ENCODE measurements at places on chromosomes 12 and 14.

- DNase-seq, result no peak
These were observed 7.6 kb upstream of the AEBP2 start for GRCh38 chr12:19431407-19432308.

DNA sequence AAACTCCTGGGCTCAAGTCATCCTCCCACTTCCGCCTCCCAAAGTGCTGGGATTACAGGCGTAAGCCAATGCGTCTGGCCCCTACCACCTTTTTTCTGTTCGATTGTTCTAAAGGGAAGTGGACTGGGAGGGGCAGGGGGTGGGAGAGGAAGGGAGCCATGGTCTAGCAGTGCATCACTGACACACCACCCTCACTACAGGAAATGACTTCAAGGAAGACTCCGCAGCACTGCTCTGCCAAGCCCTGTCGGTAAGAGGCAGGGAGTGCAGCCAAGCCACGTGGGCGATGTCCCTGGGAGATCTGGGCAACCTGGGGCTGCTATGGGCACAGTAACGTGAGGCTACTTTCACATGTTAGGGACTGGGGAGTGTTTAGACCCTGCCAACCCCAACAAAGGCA, 18.0 kb downstream of the LRRC74A start:
- DNase-seq, result peak; percentile 20

- no peak for DNase-seq
These were observed 3.8 kb downstream of the NCKAP5L start for GRCh38 chr12:49824416-49824815.

- DNase-seq, result no peak
These were observed 10.7 kb upstream of the ATP2A2 start for GRCh38 chr12:110270125-110270962.

- no peak for DNase-seq
These were observed 6.1 kb upstream of the AMIGO2 start for GRCh38 chr12:47085815-47086252.

DNA sequence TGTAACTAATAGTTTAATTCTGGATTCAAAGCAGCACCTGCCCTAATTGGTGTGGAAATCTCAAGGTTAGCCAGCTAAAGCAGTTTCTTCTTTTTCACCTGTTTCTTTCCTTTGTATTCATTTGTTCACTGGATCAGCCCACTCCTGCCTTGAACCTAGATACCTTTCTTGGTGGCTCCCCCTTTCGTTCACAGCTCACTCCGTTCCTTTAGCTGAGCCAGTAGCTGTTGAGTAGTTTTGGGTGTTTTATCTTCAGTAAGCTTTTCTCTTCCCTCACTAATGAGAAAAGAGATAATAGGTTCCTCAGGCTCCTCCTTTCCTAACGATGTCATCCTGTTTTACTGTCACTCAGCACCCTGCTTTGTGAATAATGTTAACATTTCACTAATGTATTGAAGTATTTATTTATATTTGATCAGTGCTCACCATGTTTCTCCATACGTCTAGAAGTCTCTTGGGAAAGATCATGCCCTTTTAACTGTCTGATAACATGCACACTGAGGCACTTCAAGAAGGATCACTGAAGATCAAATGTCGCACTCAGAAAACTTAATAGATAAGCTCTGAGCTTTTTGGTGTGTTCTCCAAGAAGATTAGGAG, 121.1 kb downstream of the TGFB3 start:
- DNase-seq, result no peak

DNA sequence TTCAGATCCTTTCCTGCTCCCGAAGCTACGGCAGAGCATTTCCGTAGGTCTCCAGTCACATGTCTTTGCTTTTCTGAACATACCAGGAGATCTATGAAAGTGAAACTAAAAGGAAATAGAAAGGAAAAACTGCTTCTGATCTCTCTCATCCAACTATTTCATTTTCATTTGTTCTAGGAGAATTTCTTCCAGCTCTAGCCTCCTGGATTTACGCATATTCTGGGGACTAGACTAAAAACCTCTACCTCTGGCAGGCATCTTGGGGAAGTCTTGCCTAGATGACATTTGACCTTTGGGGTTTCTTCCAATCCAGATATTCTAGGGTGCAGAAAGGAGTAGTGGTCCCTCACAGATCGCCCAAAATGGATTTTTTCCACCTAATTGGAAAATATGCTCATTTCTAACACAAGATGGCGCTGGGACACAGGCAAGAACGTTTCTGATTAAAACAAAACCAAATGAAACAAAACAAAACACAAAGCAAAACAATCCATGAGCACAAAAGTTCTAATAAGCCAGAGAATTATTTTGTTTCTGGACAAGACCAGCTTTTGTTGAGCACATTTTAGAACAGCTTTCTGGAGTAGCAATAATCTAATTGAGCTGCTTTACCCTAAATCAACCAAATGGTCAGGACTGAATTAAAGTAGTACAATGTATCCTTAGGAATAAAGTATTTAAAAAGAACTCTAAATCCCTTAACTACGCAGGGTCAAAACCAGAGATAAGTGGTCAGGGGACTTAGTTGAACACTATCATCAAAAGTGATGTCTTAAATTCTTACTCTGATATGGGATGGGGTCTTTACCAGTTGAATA, 12.3 kb upstream of the PARP11 start:
- DNase-seq, result no peak

- no peak for DNase-seq
These were observed 9.4 kb downstream of the SART3 start for GRCh38 chr12:108551535-108551934.

GRCh38 chr14:86858031-86858430, 1135.0 kb downstream of the GALC start:
- DNase-seq, result no peak

DNA sequence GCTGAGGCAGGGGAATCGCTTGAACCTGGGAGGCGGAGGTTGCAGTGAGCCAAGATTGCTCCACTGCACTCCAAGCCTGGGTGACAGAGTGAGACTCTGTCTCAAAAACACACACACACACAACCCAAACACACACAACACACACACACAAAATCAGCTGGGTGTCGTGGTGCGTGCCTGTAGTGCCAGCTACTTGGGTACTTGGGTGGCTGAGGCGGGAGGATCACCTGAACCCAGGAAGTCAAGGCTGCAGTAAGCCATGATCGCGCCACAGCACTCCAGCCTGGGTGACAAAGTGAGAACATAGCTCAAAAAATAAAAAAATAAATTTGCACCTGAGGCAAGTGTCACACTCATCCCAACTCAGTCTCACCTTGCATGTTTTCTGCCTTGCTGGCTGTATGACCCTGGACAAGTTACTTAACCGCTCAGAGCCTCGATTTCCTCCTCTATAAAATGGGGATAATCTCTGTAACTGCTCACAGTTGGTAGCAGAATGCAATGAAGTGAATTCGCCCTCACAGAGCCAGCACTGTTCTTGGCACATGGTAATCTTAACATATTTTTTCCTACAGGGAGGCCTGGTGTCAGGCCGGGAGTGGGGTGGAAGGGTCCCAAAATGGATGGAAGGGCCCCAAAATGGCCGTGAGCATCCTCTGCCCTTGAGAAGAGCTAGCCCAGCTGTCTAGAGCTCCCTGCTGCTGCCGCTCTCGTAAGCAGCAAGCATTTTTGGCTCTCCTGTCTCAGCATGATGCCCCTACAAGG, 630 bp upstream of the HNF1A start:
- DNase-seq, result no peak

- no peak for DNase-seq
These were observed 10.8 kb downstream of the FBXL14 start for GRCh38 chr12:1583421-1584078.

GRCh38 chr14:22540293-22540692, 48.7 kb downstream of the DAD1 start:
- DNase-seq, result no peak

DNA sequence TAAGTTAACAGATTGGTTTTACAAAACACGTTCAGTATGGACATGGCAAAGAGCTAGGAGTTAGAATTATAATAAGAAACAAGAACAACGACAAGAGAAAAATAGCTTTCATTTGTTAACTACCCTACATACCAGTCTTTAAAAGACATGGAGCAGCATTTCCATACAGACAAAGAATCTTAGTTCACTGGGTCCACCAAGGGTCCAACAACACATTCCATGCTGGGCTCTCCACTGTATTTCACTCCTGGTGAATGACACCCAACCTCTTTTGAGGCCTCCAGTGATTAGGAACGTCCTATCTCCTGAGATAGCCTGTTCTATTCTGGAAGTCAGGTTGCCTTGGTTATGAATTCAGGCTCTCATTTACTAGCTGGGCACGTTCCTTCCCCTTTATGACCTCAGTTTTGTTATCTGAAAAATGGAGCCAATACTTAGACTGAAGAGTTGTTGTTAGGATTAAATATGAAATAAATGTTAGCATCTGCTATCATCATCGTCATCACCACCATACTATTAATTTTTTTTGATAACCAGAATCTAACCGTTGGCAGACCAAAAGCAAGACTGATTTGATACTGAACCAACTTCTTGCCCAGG, 37.7 kb downstream of the C12orf75 start:
- no peak for DNase-seq

DNA sequence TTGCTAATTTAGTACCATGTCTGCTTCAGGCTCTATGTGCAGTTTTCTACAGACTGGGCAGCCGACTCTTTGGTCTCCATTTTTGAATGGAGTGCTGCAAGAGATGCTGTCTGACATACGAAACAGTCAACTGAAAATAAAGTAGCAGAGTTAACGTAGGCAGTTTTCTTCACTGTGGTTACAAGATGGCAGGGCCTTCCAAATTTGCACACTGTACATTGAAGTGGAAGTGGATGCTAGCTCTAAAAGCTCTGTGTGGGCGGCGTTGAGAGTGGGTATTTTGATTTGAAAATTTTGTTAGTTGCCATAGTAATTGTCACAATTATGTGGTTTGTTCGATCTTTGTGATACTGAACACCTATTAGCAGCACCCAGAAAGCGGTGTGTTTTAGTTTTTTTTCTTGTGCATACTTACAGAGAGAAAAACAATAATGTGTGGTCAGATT, 154.9 kb upstream of the ATP2B1 start:
- no peak for DNase-seq

- DNase-seq, result no peak
These were observed 155.8 kb upstream of the FOXN3 start for GRCh38 chr14:89572596-89573398.

GRCh38 chr14:93533842-93534241, 103.1 kb downstream of the UNC79 start:
- DNase-seq, result no peak

GRCh38 chr12:89469361-89469760, 55.2 kb downstream of the GALNT4 start:
- no peak for DNase-seq

DNA sequence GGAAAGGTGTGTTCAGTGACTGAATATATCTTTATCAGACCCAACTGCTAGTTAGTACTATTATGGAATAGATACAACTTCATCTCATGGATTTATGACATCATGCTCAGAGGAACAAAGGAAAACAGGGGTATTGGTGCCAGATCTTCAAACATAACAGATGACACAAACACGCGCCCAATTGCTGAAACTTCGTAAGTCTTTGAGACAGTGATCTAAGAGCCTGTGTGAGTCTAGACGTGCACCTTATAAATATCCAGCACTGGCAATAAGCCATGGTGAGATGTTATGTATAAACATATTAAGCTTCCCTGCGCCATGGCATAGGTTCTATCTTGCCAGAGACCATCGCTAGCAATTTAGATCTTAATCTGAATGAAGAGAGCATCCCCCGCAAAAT, 42.2 kb upstream of the NR2C1 start:
- no peak for DNase-seq

- DNase-seq, result no peak
These were observed 228.6 kb upstream of the RTL1 start for GRCh38 chr14:101132051-101132571.

DNA sequence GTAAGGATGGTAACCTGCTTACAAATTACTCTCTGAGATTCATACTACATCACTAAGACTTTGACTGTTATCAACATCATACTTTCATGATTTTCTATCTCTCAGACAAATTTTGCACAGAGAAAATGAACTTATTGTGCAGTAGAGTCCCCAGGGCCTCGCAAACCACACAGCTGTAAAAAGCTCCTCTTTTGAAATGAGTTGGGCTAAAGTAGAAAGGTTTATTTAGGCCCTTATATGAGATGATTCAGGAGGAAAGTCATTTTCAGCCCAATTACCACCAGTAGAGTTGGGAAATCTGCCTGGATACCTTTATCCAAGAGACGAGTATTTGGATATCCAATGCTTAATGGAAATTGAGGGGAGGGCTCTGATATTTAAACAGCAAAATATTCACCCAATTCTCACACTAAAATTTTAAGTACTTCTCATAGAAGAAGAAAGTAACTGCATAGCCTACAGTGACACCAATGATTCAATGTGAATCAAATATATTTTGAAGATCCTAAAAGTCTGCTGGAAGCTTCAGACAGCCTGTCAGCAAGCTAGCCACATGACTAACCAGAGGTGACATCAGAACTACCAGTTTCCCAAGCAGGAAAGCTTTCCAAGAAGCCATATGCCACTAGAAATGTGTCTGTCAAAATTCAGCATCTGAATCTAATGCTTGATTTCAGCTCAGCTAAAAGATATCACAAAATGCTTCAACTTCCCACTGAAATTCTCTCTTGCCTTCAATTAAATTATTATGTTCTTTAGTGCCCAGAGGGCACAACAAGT, 190.1 kb upstream of the SYT1 start:
- DNase-seq, result no peak

DNA sequence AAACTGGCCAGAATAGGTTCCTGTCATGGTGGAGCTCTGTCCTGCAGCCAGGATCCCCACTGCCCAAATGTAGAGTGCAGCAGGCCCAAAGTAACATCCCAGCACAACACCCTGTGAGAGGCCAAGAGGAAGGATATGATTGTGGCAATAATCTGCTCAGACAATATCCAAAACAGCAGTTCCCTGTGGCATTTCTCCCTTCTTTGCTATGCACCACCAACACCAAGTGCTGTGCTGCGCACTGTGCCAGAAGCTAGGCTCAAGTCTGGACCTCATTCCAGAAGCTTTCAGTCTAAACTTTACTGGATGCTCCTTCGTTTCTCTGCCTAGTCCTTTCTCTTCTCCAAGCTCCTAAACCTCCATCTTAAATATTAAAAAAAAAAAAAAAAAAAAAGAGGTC, 33.4 kb downstream of the SLC11A2 start:
- no peak for DNase-seq

GRCh38 chr14:61406198-61406597, 84.8 kb downstream of the PRKCH start:
- no peak for DNase-seq

DNA sequence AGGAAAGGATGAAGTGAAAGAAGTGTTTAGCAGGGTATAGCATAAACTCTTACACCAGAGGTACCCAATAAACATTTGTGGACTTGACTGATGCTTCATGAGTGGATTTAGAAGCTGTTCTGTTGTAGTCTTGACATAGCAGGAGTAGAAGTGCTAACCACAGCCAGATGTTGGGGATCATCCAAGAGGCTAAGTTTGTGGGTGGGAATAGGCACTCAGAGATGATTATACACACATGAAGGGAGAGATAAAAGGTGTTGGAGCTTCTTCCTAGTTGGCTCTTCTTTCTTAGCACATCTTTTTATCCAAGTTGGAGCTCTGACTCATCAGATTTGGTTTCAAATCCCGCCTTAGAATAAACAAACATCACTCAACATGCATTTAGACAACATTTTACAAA, 166.7 kb upstream of the E2F7 start:
- DNase-seq, result no peak

- no peak for DNase-seq
These were observed 900 bp downstream of the C2CD5 start for GRCh38 chr12:22543246-22544037.

- peak; percentile 67 for DNase-seq
These were observed 33.9 kb downstream of the STON2 start for GRCh38 chr14:81366214-81366613.

GRCh38 chr12:95205685-95206084, 11.6 kb downstream of the FGD6 start:
- peak; percentile 17 for DNase-seq

GRCh38 chr14:67420102-67420739, 8.3 kb upstream of the PLEK2 start:
- DNase-seq, result no peak

- no peak for DNase-seq
These were observed 8.9 kb downstream of the DDHD1 start for GRCh38 chr14:53144244-53144643.
